ENCODE measurements at places on chromosomes 3 and 15.
A peak's percentile ranks its signal among the peaks of the same experiment; 100 is the strongest.

GRCh38 chr3:119305286-119305685 lies 11.1 kb downstream of the ARHGAP31 start:
- DNase-seq = no peak

DNA sequence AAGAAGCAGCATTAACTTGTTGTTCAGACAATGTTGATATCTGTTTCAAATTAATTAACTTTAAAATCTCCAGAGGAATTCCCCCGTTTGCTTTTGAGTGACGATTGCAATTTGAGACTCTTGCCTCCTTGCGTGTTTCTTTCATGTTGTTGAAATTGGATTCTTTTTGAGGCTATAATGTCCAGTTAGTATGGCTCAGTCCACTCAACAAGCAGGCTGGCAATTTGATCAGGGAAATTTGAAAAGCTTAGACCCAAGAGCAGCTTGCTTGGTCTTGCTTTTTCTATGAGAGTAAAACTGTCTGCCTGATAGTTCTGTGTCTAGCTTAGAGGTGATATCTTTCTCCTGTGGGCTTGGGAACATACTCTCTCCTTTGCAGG lies 2.0 kb downstream of the ARID3B start:
- DNase-seq = no peak

- DNase-seq = no peak
Measured at GRCh38 chr3:12342151-12342550, 53.3 kb downstream of the PPARG start.

DNA sequence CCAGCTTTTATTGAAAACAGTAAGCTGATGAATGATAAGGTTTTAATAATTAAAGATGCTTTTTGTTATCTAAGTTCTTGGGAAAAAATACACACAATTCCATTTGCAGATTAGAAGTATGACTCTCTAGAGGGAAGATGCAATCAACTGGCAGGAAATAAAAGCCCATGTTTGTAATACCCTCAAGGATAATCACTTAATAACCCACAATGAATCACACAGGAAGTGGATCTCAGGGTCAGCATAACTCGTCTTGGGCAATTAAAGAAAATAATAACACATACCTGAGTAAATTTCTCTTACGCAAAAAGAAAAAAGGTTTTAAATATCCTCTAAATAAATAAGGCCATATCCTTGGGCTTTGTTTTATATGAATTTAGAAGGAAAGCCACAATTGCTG lies 9.4 kb upstream of the EID1 start:
- DNase-seq = peak; percentile 50

DNA sequence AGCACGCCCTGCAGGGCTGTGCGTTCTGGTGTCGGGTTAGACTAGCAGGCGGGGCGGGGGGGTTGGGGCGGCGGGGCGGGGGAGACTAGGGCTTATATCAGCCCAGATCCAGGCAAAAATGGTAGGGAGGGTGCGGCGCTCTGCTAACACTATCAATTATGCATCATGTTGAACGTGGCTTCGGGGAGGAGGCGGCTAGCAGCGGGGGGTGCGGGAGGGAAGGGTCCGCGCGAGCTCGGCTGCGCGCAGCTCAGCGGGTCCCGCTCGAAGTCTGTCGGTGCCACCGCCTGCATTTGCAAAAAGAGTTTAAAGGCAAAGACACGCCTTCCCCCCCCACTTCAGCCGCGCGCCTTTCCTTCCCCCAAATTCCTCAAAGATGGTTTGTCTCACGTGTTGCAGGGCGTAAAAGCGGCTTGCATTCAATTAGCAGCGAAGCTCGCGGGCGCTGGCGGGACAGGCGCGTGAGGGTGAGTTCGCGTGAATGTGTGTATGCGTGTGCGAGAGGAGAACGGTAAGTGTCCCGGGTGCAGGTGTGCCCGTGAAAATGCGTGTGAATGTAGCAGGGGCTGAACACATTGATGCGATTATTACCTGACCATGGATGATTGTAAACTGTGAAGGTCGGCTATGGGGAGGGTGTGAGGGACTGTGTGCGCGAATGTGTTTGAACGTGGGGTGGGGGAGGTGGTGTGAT lies at the start of gene ISLR2:
ISLR2 (plus strand) TSS at position 432 of the 694 bp plus-strand sequence. CDS start 2,169 bp downstream, outside the sequence.
- peak; percentile 64 for DNase-seq

DNA sequence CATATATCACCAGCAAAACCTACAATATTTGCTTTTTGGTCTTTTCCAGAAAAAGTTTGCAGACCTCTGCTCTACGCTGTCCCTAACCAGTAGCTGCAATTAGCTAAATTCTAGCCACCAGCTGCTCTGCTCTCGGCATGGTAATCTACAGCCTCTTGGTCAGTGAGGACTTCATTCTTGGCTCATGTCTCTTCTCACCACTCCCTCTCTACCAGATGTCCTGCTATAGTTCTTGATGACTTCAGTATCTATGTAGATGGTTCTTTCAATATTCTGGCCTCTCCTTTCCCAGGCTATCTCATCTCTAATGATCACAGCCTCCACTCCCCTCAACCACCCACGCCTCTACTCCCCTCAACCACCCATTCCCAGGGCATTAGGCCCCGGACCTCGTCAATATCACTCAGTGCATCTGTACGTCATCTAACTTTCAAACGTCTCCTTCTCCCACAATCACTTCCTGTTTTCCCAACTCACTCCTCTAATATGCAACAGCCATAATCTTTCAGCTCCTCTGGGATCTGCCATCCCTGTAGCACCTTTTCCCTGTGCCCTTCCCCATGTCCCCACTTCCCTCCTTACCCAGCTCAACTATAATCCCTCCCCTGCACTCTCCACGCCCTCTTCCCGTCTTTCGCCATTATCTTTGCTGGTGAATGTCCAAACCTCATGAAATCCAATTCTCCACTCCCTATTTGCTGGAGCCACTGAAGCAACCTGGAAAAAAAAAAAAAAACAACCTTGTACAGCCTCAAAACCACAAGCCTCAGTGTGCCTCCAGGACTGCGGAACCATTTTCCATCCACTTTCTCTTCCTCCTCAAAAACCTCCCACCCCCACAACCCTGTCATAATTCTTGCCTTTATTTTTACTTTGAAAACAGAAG lies 429.4 kb upstream of the PROK2 start:
- DNase-seq = no peak

DNA sequence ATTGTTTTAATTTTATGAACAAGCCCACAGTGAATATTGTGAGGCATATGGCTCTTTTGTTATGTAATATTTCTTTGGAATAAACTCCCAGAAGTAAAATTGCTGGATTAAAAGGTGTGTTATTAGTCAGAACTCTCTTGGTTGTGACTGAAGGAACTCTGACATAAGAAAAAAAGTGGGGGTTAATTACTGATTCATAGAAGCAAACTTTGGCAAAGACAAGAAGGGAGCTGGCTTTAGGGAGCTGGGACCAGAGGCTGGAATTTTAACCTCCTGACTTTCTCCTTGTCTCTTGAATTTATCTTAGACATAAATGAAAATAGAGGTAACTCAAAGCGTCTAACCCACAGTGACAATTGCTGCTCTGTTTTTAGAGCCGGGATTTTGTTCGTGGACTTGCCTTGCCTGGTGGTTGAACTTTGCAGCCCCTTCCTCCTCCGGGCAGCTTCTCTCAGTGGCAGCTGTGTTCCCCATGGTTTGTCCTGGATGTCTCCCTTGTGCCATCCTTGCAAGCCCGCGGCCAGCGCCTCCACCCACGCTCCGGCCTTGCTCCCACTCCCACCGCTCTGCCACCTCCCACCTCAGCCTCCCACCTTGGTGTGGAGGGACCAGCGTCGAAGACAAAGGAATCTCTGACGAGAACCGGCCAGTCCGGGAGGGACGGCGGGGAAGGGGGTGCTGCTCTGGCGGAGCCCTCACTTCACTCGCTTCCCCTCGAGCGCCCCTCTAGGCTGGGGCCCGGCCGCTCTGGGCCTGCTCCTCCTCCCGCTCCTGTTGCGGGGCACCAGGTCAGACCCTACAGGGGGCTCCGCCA lies 28.0 kb downstream of the ARHGAP31 start:
- no peak for DNase-seq

DNA sequence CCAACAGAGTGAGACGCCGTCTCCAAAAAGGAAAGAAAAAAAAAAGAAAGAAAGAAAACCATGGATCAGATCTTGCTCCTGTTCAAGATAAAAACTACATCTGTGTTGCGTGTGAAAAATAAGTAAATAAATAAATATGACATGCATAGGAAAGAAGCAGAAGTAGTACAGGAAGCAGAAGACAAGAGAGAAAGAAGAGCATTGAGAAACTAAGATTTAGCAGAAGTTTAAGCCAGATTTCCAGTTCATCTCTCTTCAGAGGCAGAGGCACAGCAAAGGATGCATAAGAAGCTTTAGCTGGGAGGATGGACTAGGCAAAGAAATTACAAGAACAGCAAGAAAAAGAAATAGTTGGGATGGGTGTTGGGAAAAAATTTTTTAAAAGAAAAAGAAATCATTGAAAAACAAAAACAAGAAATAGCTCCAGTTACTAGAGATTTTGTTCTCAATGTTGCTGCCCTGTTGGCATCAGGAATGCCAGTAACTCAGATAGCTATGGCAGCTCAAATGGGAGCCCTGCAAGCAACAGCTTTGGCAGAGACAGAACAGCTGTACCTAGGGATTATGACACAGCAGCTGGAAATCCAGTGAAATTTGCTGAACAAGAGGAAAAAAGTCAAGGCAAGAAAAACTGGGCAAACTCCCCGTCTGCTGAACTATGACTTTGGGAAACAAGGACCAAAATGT lies 17.3 kb downstream of the AP3S2 start:
- no peak for DNase-seq

GRCh38 chr3:194993896-194994295 lies 277.1 kb downstream of the XXYLT1 start:
- DNase-seq = no peak

GRCh38 chr15:78314181-78314581 lies 14.8 kb upstream of the SKIC8 start:
- DNase-seq = no peak

DNA sequence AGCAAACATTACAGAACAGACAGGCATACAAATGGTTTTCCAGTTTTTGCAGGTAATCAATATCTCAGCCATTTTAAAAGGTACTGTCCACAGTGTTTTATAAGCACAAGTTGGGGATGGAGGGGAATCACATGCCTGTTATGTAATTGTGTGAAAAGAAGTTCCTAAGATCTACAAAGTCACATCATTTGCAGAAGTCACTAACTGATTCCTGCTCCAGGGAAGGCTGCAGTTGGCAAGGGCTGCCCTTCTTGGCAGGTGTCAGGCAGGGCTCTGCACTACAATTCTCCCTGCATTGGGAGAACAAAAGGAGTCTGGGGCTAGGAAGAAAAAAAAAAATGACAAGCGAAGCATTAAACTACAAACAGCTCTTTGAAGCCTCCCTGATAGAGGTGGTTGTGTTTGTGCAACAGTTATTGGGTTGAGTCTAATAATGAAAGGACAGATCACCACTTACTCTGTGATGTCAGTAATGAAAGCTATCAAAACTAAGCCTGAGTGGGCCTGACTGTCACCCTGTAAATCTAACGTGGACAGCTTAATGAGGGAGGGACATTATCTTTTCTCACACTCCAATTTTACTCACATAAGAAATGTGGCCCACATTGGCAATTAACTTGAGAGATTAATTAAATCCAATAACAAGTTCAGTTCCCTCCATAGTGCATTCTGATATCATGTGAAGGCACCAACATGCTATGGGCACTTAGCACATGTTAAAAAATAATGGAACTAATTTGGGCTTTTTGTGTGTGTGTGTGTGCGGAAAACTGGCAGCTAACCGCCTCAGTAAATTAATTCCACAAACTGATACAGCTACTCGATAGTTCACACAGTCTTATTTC lies 242.9 kb downstream of the FHIT start:
- DNase-seq = peak; percentile 21

GRCh38 chr15:48063411-48063985 lies 57.3 kb upstream of the SLC24A5 start:
- DNase-seq = peak; percentile 99

- no peak for DNase-seq
Measured at GRCh38 chr15:40789119-40789518, 17.8 kb upstream of the ZFYVE19 start.

DNA sequence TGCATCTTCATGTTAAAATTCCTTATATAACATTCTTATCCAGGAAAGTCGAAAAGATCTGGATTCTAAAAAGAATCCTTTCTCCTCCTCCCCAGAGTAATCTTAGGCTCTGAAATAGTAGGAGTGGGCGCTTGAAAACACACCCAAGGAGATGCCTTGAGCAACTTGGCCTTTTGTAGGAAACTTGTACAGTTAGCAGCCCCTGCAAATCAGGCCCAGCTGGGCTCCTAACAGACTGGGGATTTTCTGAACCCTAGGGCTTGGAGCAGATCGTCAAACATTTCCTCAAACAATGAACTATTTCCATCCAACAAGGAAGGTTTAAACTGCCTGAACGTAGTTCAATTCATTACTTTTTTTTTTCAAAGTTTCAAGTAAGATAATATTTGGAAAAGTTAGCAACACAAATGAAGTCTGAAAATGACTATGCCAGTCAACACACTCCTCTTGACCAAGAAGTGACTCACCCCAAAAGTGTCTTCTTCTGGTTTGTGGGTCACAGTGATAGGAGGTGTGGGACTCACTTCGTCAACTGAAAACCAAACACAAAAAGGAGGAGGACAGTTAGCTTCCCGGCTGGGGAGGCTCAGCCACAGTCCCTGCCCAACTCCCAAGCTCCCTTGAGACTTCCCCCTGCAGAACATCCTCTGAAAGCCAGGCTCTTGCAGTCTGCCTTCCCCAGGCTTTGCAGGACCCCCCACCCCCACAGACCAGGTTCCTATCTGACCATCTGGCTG lies 129.7 kb downstream of the NTRK3 start:
- peak; percentile 56 for DNase-seq

DNA sequence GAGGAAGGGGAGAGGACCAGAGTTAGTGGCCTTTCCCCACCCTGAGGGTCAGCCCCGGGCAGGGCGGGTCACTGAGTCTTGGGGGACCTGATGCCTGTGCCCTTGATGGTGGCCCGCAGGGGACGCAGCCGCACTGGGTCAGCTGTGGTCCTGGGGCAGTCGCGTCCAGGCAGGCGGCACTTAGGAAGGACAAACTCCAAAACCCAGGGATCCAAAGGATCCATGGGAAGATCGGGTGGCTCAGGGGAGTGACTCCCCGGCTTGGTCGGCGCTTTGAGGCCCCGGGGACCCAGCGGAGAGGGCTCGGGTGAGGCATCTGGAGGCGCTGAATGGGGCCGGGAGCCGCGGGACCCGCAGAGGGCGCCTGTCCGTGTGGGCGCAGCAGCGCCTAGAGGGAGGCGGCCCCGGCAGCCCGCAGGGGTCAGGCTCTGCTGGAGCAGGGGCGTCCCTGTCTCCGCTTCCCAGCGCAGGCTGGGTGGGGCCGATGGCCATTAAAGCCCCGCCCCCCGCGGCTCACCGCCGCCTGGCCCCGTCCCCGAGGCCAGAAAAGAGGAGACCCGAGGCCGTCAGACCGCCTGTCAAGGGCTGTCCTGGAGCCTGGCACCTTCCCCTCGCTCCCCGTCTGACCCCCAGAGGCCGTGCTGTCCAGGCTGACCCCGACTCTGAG lies 17.5 kb downstream of the CIDEC start:
- DNase-seq = no peak

DNA sequence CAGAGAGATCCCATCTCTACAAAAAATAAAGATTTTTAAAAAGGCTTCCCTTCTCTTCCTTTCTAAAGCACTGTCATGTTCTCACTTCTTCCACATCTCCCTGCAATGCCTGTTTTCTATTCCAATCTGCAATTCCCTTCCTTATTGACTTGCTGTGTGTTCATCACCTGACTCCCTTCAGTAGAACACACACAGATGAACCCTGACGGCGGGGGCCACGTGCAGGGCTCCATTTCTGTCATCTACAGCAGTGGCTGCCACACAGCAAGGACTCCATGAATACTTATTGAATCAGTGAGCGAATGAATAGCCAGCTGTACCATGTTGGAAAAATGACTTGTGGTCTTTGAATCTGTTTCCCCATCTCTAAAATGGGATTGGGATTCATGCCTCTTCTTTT lies 26.1 kb downstream of the BHLHE40 start:
- DNase-seq = no peak
